ENCODE measurements at places on chromosomes 3 and 15.

GRCh38 chr3:63724987-63725386, 72.5 kb downstream of the SNTN start:
- no peak for DNase-seq

DNA sequence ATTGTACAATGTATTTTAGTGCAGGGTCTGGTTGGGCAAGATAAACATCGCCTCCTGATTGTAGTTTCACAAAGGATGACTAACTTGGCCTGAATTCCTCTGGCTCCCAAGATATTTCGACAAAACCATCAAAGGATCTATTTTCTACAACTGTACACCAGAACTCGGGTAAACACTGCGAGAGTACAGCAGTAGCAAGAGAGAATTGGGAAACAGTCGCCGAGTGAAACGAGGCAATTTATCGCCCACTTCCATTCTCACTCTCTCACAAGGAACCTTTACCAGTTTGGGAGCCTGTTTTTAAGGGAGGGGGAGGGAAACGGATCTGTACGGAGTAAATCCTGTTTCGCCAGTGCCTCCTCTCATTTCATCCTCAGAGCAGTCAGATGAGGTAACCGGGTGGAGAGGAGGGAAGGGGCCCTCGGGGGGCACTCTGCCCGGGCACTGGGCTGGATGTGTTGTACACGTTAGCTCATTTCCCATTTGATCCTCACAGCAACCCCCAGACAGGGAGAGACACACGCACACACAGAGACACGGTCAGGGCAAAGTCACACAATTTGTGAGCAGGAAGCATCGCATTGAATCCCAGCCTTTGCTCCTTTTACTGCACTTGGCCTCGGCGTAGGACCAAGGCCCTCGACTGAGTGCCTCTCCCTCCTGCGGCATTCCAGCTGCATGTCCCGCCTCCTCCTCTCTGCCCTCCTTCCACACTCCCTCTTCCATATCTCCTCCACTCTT, 120.1 kb downstream of the LIPC start:
- no peak for DNase-seq

- DNase-seq: no peak
These were observed 432.0 kb downstream of the ZPLD1 start for GRCh38 chr3:102866845-102867244.

- DNase-seq: no peak
These were observed 65.9 kb upstream of the PAQR5 start for GRCh38 chr15:69232765-69233164.

DNA sequence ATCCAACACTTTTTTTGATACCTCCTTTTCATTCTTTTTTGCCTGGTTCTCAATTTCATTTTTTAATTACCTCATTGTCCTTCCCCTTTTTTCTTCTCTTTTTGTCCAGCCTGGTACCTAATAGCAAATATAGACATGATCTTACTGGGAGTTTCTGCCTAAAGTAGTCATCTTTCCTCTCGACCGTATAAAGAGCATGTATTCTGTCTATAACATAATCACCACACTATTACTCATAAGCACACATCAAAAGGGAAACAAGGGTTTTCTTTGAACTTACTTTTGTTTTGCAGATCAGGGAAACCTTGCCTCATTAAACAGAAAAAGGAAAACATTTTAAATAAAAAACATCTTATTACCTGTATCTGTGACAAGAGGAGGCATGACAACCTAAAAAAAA, 33.0 kb downstream of the FAM98B start:
- DNase-seq: no peak

- no peak for DNase-seq
These were observed 2.0 kb upstream of the ST8SIA2 start for GRCh38 chr15:92391640-92392039.

DNA sequence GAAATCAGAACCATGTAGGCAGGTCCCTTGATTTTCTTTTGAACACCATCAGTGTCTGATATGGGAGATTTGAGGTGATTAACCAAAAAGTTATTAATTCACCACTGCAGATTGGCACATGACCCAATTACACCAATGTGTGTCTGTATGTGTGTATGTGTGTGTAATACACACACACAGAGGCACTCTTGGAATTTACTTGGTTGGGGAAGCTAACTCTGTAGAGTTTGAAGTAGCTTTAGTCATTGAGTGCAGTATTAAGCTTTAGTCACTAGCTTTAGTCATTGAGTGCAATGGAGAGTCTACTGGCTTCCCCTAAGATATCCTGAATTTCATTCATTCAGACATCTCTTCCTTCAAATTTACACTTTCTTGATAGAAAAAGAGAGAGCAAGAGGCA, 109.4 kb upstream of the C15orf61 start:
- DNase-seq: no peak

GRCh38 chr3:55434789-55435188, 52.3 kb downstream of the WNT5A start:
- DNase-seq: no peak

DNA sequence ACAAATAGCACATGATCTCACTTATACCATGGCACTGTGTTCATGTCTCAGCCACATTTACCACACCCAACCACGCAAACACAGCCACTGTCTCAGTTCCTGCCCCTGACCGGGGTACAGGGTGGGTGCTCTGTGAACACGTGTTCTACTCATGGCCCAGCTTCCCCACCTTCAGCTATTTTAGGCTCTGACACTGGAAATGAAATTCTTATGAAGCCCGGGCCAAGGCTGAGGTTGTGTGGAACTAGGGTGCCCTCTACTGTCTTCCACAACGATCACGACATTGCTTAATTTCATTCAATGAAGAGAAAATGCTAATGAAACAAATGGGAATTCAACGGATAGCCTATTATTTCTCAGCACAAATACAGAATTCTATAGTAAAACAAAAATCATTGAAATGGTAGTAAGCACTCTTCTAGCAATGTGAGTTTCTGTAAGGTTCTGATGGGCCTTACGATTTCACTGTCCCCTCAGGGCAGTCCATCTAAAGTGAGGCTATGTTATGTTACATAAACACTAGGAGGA, 2.1 kb upstream of the GABRA5 start:
- DNase-seq: peak; percentile 71

DNA sequence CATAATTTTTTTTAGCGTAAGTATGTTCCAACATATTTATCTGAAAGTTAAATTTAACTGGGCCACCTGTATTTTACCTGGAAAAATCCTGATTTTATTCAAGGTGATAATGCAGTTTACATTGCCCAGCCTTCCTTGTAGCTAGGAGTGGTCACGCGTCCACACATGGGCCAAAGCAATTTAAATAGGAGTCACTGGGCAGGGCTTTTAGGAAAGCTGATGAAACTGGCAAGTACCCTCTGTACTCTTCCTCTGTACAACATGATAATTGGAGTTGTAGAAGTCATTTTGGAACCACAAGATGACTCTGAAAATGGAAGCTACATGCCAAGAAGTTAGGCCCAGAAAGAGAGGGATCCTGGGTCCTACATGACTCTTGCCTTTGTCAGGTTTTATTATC, 9.5 kb downstream of the BTD start:
- DNase-seq: no peak

All from NCI-H1092 treated with DMSO at 0.1 percent for 48 hours (cell line).